ENCODE measurements at places on chromosomes 6 and 20.

DNA sequence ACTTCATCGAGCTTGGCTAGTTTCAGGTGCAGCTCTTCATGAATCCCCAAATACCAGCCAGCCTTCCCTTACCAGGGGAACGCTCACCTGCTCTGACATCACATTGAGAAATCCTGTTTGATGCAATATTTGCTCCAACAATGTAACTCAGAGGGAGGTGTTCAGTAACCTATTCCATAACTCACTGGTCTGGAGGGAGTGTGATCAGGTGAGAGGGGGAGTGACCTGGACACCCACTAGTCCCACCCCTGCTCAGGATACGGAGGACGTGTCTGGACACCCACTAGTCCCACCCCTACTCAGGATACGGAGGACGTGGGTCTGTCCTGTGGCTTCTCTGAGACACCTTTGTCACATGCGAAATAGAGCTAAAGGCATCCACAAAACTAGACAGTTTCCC is 70.3 kb downstream of the HUS1B start:
- DNase-seq = no peak

DNA sequence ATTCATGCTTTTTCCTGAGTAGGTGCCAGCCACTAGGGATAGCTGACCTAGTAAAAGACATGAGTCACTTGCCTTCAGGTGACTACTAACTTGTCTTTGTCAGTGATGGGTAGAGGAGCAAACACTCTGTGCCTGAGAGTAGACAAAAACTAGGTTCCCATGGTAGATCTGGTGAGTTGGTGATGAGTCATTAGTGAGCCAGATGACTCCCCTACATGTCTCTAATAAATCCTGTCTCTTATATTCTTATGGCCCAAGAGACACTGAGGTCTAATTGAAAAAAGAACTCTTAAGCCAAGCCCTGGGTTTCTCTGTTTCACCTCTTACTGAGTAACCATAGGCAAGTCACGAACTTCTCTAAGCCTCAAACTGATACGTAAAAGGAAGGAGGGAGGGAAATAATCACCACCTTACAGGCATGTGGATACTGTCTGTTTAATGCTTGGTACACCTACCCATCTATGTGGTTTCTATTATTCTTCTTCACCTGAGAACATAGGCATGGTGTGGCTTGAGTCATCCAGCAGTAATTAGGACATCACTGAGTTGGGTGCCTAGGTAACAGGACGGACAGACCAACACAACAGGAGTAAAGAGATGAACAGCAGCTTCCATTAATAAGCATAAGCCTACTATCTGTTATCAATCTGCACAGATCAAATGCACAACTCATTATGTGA is 20.3 kb downstream of the TTPAL start:
- DNase-seq = no peak

- no peak for DNase-seq
Measured at GRCh38 chr6:35081426-35081851, 59.7 kb downstream of the TCP11 start.

DNA sequence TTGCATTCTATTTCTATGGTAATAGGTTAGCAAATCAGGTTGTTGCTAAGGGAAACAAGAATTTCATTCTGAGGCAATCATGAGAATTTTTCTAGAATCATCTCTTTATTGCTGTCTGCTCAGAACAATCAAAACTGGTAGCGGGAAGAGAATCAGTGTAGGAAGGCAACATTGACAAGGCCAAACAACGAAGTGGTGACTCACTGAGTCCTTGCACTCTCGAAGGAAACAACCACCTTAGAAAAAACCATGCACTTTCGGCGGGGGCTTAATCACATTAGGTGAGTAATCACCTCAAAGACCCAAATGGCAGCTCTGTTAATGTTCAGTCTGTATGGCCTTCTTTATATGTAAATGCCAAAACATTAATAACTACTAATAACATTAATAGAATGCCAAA is 78.8 kb upstream of the MAP7 start:
- no peak for DNase-seq

DNA sequence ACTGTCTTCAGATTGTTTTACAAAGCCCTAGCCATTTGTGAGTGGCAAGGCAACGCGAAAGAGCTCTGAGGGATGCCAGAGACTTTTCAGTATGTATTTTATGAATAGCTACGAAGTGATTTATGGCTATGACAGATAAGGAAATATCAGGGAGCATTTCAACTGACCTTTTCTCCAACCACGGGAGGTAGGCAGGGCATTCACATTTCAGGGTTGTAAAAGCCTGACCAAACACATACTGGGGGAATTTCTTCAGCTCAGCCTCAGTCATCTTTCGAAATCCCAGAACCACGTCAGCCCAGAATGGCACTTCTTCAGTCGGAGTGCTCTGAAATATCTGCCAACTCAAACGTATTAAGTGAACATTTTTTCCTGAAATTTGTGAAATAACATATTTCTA is 10.8 kb downstream of the DDO start:
- no peak for DNase-seq

DNA sequence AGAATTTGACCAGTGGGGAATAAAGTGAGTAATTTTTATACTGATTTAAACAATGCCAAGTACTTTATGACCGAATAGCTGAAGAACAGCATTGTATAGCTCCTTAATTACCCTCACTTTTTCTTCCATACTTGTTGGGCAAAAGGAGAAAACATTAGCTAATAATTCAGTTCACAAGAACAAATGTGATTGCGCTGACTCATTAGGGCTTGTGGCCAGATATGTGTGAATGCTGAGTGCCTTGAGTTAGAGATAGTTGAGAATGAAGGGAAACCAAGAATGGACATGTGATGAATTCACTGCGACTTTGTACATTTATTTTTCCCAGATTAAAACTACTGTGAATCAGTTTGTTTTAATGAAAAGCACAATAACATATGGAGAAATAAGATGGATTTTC is 669.4 kb downstream of the TFAP2A start:
- DNase-seq = no peak

- no peak for DNase-seq
Measured at GRCh38 chr6:72784581-72784980, 162.7 kb downstream of the KCNQ5 start.

DNA sequence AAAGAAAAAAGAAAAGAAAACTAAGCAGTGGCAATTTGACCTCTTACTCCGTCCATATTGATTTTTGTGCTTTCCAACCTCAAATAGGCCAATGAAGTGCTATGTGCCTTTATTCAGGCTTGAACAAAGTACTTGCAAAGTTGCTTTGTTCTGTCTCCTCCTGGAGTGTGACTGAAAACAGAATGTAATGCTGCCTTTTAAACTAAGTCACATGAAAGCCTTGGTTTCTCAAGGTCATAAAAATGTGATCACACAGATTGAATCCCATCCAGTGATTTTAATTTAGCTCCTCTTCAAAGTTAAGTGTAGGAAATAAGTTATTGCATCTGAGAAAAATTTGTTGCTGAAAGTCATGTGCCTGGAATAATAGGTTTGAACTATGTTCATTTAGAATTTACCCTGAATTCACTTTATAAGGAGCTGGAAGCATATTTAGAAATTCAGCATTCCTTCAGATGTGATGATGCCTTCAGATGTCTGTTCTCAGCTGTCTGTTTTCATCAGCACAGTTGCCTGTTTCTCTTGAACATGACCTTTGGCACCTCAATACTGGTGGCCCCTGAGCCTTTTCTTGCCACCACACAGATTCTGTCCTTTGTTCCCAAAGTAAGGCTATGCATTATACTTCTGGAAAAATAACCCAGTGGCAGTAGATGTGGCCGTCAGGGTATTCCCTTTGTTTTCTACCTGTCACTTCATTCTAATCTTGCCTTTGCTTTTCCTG is 48.8 kb downstream of the KIZ start:
- DNase-seq = no peak

GRCh38 chr6:21886542-21887151 is 293.1 kb downstream of the SOX4 start:
- peak; percentile 24 for DNase-seq

- DNase-seq = no peak
Measured at GRCh38 chr6:69861986-69862385, 4.4 kb upstream of the COL19A1 start.

DNA sequence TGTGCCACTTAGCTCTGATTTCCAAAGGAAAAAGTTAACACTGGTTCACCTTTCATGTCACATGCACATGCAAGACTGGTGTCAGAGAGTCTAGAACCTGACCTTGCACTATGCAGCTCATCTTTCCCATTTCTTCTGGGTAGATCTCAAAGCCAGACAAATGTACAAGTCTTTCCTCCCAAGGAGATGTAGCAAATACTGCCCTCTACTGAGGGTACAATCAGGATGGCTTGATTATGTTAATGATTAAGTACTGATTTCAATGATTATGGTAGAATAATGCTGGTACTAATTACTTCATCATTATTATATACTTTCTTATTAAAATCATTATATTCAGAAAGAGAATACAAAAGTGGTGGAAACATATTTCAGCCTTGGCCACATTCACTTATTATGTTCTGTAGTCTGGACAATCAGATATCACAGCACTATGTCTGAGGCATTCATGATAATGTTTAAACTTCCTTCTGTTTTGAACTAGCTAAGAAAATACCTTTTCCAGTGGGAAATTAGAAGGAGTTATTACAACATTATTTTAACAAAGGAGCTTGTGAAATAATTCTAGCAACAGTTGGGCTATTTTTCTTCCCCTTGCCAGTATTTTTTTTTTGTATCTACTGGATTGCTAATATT is 68.5 kb upstream of the FOXO3 start:
- DNase-seq = peak; percentile 9

DNA sequence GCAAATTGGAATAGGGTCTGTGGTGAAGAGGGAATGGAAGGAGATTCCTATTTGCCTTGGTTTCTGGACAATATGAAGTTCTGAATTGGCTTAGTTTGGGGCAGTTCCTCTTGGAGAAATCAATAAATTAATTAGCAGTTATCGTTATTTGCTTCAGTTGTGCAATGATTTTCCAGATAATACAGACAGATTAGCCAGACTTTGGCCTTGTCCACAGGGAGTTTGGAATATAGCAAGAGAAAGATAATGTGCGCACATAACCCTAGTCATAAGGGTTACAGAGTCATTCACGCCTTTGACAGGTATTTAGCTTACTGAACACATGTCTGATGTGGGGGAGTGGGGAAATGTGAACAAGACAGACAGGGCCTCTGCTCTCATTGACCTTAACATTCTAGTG is 1.3 kb downstream of the ATRN start:
- DNase-seq = no peak

GRCh38 chr6:111841822-111842221 is 31.4 kb downstream of the FYN start:
- no peak for DNase-seq

- no peak for DNase-seq
Measured at GRCh38 chr6:37702314-37702713, 4.6 kb upstream of the MDGA1 start.

DNA sequence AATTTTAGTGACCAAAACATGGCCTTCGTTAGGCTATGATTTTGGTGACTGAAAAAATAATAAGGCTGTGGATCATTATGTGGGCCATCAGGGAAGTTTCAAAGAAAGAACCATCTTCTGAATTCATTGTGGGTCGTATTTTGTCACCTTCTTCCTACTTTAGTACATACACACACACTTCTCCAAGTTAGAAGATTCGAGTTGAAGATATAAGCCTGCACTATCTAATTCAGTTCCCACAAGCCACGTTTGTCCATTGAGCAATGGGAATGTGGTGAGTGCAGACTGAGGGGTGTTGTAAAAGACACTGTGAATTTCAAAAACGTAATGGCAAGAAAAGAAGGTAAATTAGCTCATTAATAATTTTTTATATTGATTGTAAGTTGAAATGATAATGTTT is 766.0 kb downstream of the KIF16B start:
- no peak for DNase-seq

DNA sequence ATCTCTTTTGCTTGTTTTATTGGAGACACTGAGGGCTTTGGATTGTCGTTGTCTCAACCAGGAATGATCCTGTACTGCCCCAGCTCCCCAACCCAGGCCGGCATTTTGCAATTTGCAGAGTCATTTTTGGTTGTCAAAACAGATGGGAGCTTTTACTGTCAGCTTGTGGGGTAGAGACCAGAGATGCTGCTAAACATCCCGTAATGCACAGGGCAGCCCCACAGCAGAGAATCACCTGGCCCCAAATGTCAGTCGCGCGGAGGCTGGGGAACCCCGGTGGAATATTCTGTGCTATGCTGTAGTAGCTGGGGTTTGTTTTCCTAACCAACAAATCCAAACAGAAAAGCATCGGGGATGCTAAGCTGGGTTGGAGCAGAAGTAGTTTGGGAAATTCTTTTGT is 99.7 kb downstream of the TSHZ2 start:
- DNase-seq = no peak

DNA sequence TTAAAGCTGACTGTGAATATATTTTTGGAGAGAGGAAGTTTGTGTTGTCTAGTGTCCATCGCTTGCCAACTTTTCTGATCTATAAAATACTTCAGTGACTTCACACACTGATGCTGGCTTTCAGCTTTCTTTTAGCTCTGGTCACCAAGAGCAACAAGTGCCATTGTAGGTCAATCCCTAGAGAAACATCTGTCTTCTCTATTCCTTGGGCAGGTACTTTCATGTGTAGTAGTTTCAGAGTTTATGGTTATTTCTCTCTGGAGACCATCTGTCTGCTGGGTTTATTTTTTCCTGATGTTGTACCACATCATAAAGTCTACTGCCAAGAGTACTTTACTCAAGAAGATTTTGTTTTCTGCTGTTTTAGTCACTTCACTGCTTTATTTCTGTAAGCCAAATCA is 249.9 kb downstream of the KHDC1L start:
- peak; percentile 29 for DNase-seq

DNA sequence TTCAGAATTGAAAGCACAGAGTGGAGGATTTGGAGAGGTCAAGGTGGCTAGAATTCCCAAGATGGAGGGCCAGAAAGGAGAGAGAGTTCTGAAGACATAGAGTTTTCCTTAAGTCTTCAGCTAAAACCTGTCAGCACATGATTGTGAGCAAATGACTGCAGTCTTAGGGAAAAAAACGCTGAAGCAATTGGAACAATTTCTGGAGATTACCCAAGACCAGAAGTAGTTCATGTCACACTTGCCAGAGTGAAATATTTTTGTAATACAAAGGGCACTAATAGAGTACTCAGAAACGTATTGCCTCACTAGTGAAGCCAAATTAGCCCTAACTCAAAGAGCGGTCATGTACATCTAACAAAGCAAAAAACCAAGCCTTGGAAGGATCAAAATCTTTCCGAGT is 541.3 kb upstream of the MARCKS start:
- no peak for DNase-seq

GRCh38 chr6:51479296-51479695 is 608.1 kb downstream of the PKHD1 start:
- no peak for DNase-seq

GRCh38 chr20:59120491-59120890 is 43.1 kb upstream of the ZNF831 start:
- no peak for DNase-seq
